ENCODE measurements at places on chromosomes 11 and 22.

DNA sequence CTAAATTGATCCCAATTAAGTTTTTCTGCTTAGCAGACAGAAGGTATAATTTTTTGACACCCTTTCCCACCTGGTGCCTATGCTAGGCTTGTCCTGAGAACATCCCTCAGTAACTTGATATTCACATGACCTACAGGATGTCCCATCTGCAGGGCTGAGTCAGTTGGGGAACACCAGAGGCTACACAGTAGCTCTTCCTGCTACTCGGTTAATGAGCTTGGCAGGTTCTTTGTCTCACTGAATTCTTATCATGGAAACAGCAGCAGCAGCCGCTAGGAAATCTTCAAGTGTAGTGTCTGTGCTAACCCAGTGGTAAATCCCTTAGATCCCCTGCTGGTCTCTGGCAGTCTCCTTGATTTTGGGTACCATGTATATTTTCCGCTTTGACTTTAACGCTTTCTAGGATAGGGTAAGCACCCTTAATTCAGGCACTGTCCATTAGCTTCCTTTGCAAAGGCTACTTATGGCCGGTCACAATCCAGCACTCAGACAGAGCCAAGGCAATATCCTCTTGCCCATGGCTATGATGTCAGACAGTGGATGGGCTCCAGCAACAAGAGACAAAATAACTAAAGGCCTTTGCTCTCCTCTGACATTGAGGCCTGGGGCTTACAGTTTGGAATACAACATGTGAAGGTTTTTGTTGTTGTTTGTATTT lies 8.5 kb downstream of the MRPL16 start:
- peak; percentile 45 for DNase-seq

DNA sequence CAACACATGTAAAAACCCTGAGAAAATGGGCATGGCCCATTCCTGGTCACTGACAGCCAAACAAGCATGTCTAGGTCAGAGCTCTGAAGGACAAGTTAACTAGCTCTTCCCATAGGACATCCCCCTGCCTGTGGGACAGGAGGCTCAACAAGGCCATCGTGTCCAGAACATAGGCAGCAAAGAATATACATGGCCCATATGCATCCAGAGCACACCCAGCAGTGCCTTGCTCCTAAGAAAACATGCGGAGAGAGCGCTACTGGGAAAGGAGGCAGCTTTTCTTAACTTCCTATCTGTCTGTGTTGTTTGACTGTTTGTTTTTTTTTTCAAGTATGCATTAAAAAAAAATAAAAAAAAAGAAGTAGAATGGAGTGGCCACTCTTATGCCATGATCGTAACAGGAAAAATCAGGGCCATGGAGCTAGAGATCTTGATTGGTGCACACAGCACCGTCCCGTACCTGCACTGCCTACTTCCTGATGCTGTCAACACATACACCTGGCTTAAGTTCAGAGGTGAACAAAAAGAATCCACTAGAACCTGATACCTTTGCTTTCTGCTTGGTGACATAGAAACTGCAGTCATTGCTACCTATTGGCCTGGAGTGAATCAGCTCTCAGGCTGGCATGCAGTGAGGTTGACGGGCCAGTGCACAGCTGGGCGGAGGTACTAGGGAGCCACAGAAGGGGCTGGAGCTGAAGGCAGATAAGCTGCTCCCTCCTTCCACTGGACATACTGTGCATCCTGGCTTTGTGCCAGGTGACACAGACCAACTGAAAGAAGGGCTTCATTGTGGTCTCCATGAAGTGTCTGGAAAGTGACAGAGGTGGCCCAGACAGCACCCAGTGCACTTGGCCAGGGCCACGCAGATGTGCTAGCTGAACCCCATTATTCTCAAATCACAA lies 11.9 kb downstream of the UFD1 start:
- DNase-seq = no peak

DNA sequence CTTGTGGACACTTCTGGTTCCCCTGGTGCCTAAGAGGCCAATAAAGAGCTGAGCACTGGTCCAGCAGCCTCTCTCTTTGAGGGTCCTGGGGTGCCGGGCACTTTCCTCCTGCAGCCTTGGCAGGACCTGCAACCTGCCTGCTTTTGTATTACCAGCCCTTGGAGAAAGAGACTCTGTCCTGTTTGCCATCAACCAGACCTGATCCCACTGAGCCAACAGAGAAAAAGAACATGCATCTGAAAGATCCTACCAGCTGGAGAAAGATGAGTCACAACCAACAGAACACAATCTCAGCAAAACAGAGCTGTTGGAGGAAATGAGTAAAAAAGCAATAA lies 321.0 kb downstream of the DDX10 start:
- no peak for DNase-seq

DNA sequence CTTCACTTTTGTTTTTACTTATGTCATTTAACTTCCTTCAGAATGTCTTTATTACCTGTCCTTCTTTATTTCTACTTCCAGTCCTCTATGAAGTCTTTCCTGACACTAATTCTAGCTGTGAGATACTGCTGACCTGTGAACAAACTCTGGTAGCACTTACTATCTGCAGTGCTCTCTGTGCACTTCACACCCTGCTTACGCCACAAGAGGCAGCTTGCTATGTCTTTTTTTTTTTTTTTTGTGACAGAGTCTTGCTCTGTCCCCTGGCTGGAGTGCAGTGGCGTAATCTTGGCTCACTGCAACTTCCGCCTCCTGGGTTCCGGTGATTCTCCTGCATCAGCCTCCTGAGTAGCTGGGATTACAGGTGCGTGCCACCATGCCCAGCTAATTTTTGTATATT lies 10.7 kb downstream of the STIM1 start:
- peak; percentile 26 for DNase-seq

DNA sequence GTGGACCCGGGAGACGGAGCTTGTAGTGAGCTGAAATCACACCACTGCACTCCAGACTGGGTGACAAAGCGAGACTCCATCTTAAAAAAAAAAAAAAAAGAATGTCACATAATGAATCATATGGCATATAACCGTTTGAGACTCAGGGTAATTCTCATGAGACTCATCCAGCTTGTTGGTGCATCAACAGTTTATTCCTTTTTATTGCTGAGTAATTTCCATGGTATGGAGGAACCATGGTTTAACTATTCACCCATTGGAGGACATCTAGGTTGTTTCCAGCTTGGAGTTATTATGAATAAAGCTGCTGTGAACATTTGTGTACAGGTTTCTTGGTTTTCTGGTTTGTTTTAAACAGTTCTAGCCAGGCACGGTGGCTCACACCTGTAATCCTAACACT lies 25.3 kb downstream of the PPARA start:
- no peak for DNase-seq

DNA sequence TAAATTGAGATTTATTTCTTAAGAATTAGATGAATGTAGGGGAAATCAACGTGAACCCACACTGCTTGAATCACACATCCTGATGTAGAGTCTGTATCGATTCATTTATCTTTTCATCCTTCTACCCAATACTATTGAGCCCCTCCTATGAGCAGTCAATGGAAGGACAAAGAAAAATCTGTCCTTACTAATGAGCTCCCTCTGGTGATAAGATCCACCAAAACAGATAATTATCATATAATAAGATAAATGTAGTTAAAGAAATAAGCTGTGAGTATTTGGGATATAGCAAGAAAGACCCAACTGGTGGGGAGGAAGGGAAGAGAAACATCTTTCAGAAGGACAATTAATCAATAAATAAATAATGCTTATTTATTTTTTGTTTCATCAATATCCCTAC lies 385.1 kb upstream of the CCDC90B start:
- peak; percentile 33 for DNase-seq

Data from DMS53 (cell line).